ENCODE measurements at places on chromosomes 1 and 21. TPM values are rescaled to one million over a fixed set of nuclear protein-coding genes. Genes with fewer than 3 reads are reported as not detected.

The TMIGD3 gene
- 0.89 TPM for total RNA-seq

The KMO gene
- not detected for total RNA-seq

The SH2D1B gene
- total RNA-seq = not detected

The KRTAP7-1 gene
- not detected for total RNA-seq

The JAM2 gene
- total RNA-seq = 9.2 TPM

The NEK2 gene
- 2.4 TPM for total RNA-seq

Data from thyroid gland (tissue), 4 donors.